Endothelial cell (in vitro differentiated cells): ENCODE measurements at places on chromosomes 5 and 9. TPM values are rescaled to one million over a fixed set of nuclear protein-coding genes. Genes with fewer than 3 reads are reported as not detected.

DNA sequence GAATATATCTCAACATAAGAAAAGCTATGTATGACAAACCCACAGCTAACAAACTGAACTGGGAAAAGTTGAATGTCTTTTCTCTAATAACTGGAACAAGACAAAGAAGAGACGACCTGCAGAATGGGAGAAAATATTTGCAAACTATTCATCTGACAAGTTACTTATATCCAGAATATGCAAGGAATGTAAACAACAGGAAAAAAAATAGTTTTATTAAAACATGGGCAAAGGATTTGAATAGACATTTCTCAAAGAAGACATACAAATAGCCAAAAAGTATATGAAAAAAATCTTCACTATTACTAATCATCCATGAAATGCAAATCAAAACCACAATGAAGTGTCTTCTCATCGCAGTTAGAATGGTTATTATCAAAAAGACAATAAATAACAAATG is 181.7 kb upstream of the TLX3 start:
- DNase-seq: no peak

- peak; percentile 63 for DNase-seq
Measured at GRCh38 chr9:35696520-35697215, 6.9 kb upstream of the TPM2 start.

DNA sequence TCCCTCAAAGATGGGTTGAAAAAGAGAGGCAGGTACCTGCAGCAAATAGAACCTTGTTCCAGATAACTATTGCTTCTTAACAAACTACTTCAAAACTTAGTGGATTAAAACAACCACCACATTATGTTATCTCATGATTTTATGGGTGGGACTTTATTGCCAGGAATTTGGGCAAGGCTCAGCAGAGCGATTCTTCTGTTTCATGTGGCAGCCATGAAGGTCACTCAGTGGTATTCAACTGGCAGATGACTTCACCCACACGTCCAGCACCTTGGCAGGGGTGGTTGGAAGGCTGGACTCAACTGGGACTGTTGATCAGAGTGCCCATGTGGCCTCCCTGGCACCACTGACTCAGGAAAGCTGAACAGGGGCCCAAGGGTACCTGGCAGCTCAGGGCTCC is 112.0 kb downstream of the HSD17B3 start:
- DNase-seq: no peak

- peak; percentile 61 for DNase-seq
Measured at GRCh38 chr5:119435436-119436132, 16.7 kb upstream of the HSD17B4 start.

DNA sequence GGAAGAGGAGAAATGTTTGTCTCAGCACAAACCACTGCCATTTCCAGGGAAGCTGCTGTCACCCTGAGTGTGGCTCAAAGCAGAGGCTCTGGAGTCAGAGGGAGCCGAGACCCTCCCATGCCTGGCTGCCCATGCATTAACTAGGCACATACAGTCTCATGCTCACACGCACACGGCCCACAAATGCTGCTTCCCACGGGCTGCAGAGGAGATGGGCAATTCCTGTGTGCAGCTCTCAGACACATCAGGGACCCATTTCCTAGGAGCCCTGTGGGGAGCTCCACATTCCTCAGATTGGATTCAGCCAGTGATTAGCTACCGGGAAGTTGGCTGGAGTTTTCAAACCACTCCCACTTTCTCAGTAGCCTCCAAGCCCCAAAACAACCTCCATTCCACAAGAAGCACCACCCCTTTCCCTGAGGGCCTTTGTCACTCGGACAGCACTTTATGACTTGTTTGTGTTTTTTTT is 9.1 kb upstream of the PTGES start:
- DNase-seq: no peak

DNA sequence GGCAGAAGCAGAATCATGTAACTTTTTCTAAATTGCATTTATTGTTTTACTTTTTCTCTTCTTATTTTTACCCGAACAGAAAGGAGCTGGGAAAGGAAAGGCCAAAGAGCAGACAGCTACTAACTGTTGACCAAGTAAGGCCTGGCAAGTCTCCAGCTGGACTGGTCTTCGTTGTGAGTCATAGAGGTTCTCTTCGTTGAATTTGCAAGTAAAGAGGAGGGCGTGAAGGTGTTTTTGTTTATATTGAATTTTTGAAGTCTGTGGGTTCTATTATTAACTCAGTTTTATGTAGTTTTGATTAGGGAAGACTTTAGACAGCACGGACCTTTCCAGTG is 416.5 kb upstream of the CCNH start:
- DNase-seq: no peak

The CBY3 gene
- not detected for total RNA-seq

The PCDHGA2 gene
- total RNA-seq: 1.6 TPM

The DOK3 gene
- total RNA-seq: 51.4 TPM
